Stimulated activated effector memory CD8-positive, alpha-beta T cell treated with anti-CD3 and anti-CD28 coated beads, Interleukin-12 subunit alpha, Interleukin-12 subunit beta, amount 100 ng/mL, for 72 hours (primary cell): ENCODE measurements at places on chromosomes 12 and 14.

GRCh38 chr12:27988594-27989233, 16.2 kb upstream of the PTHLH start:
- no peak for DNase-seq

- no peak for DNase-seq
These were observed 1.7 kb downstream of the PAWR start for GRCh38 chr12:79689061-79689476.

DNA sequence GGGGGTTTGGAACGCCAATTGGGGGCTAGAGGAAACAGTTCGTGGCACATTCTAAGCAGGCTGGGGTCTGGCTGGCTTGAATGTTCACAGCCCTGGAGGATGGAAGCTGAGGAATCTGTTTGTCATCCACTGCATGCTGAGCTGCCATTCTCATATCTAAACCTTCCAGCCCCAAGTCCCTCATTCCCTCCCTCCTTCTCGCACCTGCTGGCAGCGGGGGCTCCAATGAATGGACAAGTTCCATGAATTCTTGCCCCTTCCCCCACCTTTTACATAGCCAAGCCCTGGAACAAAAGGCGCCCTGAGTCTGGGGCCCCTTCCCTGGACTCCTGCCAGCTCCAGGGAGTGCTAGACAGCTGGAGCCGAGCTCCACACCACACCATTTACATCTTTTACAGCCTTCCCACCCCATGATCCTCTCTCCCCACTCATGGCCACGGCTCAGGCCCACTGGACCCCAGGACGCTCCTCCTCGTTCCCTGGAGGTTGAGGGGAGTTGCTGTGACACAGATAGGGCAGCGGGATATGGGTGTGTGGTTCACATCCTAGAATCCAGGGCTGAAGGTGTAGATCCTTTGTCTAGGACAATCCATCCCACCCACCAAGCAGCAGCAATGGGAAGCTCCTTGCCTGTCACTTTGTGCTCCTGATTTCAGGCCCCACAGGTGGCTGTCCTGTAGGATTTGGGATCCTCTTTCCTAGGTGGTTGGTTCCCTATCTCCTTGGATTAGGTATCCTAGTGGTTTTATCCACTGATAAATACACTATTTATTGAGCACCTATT, 21.7 kb upstream of the VRTN start:
- no peak for DNase-seq

GRCh38 chr12:86387591-86388145, 131.5 kb upstream of the MGAT4C start:
- DNase-seq: no peak

- DNase-seq: no peak
These were observed 3.7 kb upstream of the KRT2 start for GRCh38 chr12:52655720-52656124.
